ENCODE measurements at places on chromosomes 5 and 9.
A peak's percentile ranks its signal among the peaks of the same experiment; 100 is the strongest.

GRCh38 chr5:120682851-120683250 lies 218.8 kb downstream of the PRR16 start:
- no peaks in the 10 kb centered on the region for H3K4me1 ChIP-seq
- no peaks in the 10 kb centered on the region for H3K36me3 ChIP-seq
- H3K27ac ChIP-seq, result no peak overlapping the region

DNA sequence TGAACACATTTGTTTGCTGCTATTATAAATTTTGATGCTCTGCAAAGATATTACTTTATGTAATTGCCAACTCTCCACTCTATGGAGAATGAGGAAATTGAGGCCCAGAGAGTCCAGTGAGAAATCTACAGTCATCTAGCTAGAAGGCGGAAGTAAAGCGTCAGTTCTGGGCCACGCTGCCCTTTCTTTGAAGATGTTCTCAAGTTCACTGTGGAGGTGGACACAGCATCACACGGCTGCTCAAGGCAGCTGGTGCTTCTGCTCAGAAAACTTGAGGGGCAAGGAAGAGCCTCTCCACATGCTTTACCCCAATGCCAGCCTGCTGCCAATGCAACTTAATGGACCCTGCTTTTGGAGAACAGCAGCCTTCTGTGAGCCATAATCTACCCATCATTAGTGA lies 96.3 kb downstream of the TTLL11 start:
- H3K27me3 ChIP-seq, result no peaks in the 10 kb centered on the region
- H3K4me1 ChIP-seq, result peaks cover 3% of the 10 kb centered on the region
- no peak for DNase-seq
- no peak overlapping the region for H3K27ac ChIP-seq
- H3K36me3 ChIP-seq, result no peaks in the 10 kb centered on the region
- no peak overlapping the region for H3K4me3 ChIP-seq

DNA sequence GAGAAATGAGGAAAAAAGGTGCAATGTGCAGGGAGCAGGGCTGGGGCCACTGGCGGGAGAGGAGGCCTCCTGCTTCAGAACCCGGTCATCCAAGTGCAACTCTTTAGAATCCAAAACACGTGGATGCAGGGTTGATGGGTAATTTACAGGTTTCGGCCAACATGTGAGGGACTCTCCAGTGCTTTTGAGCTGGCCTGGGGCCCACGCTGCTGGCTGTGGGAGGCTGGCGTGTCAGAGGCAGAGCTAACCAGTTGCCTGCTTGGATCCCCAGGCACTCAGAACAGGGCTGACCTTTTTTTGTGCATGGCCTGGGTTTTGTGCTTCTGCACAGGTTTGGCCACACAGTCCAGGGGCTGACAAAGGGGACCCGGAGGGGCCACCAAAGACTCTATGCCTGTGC lies 61.6 kb downstream of the GADD45G start:
- no peak overlapping the region for H3K4me3 ChIP-seq
- no peak overlapping the region for H3K27ac ChIP-seq
- peaks cover 12% of the 10 kb centered on the region for H3K27me3 ChIP-seq
- no peaks in the 10 kb centered on the region for H3K4me1 ChIP-seq

DNA sequence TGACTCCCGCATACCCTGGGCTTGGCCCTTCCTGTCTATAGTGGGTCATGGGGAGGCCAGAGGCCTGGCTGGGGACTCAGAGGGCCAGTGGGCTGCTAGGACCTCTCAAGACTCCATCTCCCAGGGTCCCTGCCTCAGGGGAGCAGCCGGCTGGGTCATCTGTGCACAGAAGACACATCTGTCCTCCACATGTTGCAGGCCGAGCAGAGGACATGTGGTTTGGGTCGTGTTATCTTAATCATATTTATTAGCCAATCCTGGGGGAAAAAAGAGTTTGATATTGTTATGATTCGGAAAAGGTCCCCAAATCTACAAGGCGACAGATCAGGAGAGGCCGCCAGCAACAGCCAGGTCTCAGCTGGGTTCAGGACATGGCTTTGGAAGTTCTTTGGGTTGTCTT lies 14.4 kb downstream of the LMX1B start:
- H3K4me3 ChIP-seq, result no peak overlapping the region
- no peaks in the 10 kb centered on the region for H3K36me3 ChIP-seq
- no peaks in the 10 kb centered on the region for H3K27me3 ChIP-seq
- no peak for DNase-seq

- H3K4me3 ChIP-seq, result no peak overlapping the region
- H3K27me3 ChIP-seq, result no peaks in the 10 kb centered on the region
- H3K27ac ChIP-seq, result peak overlapping the region; percentile 71
- H3K36me3 ChIP-seq, result peaks cover 3% of the 10 kb centered on the region
- no peak for DNase-seq
These were observed 108.6 kb downstream of the TRIO start for GRCh38 chr5:14251733-14252132.

GRCh38 chr5:127705120-127705892 lies 2.1 kb downstream of the CCDC192 start:
- no peak overlapping the region for H3K4me3 ChIP-seq
- no peaks in the 10 kb centered on the region for H3K27me3 ChIP-seq
- no peak overlapping the region for H3K27ac ChIP-seq
- no peaks in the 10 kb centered on the region for H3K36me3 ChIP-seq
- H3K4me1 ChIP-seq, result no peaks in the 10 kb centered on the region

DNA sequence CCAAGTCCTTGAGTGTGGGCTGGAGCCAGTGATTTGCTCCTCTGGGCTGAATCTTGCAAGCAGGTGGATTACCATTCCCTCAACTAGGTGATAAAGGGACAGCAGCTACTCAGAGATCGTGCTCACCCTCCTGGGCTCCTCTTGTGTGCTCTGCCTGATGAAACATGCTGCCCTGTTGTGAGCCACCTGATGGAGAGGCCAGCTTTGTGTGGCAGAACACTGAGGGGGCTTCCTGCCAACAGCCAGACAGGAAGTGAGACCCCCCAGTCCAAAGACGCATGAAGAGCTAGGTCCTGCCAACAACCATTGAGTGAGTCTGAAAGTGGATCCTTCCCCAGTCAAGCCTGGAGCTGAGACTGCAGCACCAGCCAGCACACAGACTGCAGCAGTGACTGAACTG lies 106.4 kb upstream of the IRX2 start:
- H3K4me3 ChIP-seq, result no peak overlapping the region
- H3K27me3 ChIP-seq, result no peaks in the 10 kb centered on the region
- H3K36me3 ChIP-seq, result no peaks in the 10 kb centered on the region
- H3K4me1 ChIP-seq, result no peaks in the 10 kb centered on the region
- DNase-seq, result no peak

All from B cell (primary cell).